Aorta (tissue), 5 donors: ENCODE measurements at places on chromosomes 16 and 17. TPM values are rescaled to one million over a fixed set of nuclear protein-coding genes. Genes with fewer than 3 reads are reported as not detected.

DNA sequence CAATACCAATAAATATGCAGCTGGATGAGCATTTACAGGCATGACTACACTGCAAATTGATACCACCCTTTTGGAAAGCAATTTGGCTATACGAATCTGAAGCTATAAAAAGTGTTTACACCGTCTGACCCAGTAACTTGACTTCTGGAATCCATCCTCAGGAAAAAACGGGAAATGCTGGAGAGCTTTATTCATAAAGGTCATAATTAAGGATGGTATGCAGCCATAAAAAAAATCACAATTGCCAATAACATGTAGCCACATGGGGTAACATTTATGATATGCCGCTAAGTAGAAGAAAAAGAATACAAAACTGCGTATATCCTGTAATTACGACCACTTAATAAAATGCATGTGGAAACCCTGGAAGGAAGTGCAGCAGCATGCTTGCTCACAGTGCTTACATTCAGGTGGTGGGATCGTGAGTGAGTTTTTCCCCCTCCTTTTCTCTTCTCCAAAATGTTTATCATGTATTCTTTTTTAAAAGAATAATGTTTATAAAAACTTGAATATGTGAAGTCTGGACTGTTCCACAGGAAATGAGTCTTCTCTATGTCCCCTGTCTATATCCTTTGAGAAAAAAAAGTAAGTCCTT is 34.2 kb downstream of the COPRS start:
- no peaks in the 10 kb centered on the region for H3K36me3 ChIP-seq
- H3K4me1 ChIP-seq = no peaks in the 10 kb centered on the region
- H3K4me3 ChIP-seq = no peak overlapping the region
- no peak for DNase-seq
- H3K27me3 ChIP-seq = no peaks in the 10 kb centered on the region
- H3K27ac ChIP-seq = no peak overlapping the region

- no peak overlapping the region for H3K27ac ChIP-seq
- H3K27me3 ChIP-seq = no peaks in the 10 kb centered on the region
- no peaks in the 10 kb centered on the region for H3K4me1 ChIP-seq
- H3K36me3 ChIP-seq = no peaks in the 10 kb centered on the region
- H3K4me3 ChIP-seq = no peak overlapping the region
- DNase-seq = no peak
Observed at GRCh38 chr16:60142619-60143347, 1408.7 kb upstream of the GOT2 start.

DNA sequence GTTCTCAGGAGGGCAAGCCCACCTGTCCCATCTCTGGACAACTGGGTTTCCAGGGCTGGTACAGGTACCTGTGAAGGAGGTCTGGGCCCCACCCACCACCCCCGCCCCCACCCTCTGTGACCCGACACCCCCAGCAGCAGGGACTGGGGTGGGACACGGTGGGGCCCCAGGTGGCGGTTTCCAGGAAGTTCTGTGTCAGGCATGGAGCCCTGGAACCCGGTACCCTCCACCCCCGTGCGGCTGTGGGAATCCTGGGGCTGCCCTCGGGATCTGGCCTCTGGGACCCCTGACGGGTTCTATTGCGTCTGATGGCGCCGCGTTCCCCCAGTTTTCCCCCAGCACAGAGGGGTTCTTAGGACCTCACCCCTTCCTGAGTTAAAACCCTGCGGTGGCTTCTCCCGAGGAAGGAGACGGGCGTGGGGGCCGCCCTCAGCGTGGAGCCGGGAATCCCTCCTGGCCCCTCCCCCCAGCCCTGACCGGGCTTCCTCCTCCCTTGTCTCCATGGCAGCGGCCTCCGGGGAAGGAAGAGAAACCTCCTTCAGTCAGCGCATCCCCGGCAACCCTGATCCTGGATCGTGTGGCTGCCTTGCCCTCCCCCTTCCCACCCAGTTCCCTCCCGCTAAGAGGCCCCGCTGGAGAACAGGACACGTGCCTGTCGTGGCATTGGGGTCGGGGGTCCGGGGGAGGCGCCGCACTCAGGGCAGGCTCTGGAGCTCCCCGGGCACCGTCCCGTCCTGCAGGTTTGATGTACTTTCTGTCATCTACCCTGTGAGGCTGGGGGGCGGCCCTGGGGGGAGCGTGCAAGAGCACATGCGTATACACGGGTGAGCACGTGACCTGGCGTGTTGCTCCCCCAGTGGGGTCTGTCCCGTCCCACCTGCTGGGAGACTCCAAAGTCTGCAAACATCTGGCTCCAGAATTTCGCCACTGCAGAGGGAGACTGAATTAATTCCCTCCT is 30.3 kb downstream of the CACNA1H start:
- H3K36me3 ChIP-seq = no peaks in the 10 kb centered on the region
- no peak overlapping the region for H3K4me3 ChIP-seq
- H3K27me3 ChIP-seq = no peaks in the 10 kb centered on the region
- H3K4me1 ChIP-seq = no peaks in the 10 kb centered on the region
- H3K27ac ChIP-seq = no peak overlapping the region
- peak; percentile 88 for DNase-seq

DNA sequence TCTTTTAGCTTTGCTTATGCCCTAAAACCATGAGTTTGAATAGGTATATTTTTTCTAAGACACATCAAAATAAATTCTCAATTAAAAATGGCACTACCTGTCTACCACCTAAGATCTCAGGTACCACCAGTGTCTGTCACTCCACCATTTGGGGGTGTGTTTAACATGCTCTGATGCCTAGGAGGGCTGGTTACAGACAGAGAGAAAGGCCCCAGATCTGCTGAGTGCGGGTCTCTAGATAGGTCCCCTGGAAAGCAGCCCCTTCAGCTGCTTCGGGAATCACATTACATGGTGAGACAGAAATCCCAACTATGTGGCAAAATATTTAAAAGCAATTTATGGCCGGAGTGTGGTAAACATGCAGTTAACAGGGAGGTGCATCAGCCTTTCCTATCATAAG is 653 bp upstream of the VAC14 start:
- DNase-seq = no peak
- H3K27me3 ChIP-seq = no peaks in the 10 kb centered on the region
- no peaks in the 10 kb centered on the region for H3K36me3 ChIP-seq
- H3K27ac ChIP-seq = no peak overlapping the region
- peaks cover 3% of the 10 kb centered on the region for H3K4me1 ChIP-seq

SEC14L5 gene
- total RNA-seq = 0.29 TPM

USP6 gene
- 0.36 TPM for total RNA-seq

DNA sequence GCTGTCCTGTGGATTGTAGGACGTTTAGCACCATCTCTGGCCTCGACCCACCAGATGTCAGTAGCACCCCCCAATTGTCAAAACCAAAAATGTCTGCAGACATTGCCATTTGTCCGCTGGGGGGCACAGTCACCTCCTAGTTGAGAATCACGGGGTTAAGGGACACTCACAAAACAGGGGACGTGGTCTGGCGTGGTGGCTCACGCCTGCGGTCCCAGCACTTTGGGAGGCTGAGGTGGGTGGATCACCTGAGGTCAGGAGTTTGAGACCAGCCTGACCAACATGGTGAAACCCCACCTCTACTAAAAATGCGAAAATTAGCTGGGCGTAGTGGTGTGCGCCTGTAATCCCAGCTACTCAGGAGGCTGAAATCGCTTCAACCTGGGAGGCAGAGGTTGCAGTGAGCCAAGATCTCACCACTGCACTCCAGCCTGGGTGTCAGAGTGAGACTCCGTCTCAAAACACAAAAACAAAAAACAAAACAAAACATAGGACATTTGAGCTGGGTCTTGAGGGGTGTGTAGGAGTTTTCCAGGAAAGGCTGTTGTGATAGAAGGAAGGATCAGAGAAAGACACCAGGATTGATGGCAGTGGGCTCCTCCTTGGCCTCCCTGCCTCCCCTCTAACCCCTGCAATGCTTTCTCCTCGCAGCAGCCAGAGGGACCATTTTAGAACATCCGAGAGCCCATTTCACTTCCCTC is 171.8 kb upstream of the GSE1 start:
- no peaks in the 10 kb centered on the region for H3K4me1 ChIP-seq
- H3K27me3 ChIP-seq = no peaks in the 10 kb centered on the region
- H3K27ac ChIP-seq = no peak overlapping the region
- no peak overlapping the region for H3K4me3 ChIP-seq
- no peak for DNase-seq

DNA sequence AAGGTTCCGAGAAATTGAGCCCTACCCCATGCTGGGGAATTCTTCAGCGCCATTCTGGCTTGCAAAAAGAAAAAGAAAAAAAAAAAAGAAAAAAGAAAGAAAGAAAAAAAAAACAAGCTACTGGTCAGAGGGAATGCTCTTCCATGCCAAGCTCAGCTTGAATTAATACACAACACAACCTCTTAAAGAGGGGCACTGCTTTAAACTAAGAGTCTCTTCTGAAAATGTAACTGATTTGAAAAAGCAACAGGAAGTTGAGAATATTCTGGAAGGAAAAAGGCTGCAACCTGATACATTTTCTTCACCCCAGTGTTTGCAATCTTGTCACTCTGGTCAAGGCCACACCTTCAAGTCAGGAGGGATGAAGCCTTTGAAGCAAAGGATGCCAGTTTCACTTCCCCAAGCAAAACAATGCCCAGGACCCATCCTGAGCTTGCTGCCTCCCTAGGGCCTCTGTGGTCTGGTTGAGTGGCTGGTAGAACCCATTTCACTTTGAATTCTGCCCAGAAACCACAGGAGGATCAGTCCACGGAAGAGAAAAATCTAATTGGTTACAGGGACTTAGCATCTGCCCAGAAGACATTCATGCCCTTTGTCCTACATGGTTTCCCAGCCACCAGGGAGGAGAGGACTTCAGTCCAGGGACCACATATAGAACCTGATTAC is 389.7 kb downstream of the SOX9 start:
- H3K36me3 ChIP-seq = no peaks in the 10 kb centered on the region
- no peaks in the 10 kb centered on the region for H3K4me1 ChIP-seq
- DNase-seq = no peak

ANKS3 gene
- total RNA-seq = 36.7 TPM

DNA sequence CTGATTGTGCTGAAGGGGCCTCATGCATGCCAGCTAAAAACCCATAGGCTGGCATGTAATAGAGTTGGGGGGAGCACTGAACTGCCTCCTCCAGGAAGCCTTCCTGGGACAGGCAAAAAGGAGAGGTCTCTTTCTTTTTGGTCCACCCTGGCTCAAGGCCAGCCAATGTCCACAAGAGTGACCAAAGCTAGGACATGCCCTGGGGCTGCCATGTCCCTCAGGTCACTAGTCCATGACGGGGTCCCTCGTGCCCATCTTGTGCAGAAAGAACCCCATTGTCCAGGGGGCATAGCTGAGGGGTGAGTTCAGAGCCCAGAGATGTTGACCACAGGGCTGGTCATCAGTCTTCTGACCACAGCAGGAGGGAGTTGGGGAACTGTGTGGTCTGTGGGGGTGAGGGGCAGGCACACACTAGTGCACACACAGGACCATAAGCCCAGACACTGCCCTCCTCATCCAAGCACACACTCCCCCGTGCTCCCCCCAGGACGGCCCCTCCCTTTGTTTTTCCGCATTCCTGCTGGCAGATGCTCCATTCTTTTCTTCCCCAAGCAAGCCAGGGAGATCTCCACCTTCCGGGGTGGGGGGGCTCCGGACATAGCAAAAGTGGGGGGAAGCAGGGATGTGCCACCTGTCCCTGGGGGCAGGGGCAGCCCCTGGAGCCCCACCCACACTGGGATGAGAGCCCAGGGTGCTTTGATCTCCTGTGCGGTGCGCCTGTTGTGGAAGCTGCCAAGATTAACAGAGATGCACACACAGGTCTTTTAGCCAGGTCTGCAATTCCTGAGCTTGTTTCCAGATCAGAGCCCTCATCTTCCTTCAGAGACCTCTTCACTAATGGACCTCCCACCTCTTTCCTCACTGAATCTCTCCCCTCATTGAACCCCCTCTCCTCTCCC is 25.2 kb upstream of the PHB1 start:
- H3K36me3 ChIP-seq = no peaks in the 10 kb centered on the region
- H3K4me3 ChIP-seq = no peak overlapping the region
- DNase-seq = peak; percentile 57
- no peak overlapping the region for H3K27ac ChIP-seq
- no peaks in the 10 kb centered on the region for H3K4me1 ChIP-seq
